ENCODE measurements at places on chromosomes 4 and X.

DNA sequence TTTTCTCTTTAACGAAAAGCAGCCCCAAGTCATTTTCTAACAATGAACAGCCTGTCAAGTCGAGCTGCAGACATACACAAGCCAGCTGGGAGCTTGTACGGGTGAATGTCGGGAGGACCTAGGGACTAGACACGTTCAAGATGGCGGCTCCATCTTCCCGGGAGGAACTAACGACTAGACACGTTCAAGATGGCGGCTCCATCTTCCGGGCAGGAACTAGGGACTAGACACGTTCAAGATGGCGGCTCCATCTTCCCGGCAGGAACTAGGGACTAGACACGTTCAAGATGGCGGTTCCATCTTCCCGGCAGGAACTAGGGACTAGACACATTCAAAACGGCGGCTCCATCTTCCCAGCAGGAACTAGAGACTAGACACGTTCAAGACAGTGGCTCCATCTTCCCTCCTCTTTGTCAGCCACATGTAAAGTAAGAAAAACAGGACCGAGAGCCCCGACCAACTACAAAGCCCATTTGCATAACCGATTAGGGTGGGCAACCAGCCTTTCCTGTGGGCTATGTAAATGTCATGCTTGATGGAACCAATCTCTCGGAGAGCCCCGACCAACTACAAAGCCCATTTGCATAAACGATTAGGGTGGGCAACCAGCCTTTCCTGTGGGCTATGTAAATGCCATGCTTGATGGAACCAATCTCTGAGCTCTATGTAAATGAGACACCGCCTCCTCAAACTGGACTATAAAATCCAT is 175.5 kb downstream of the DHRSX start:
- no peak for DNase-seq

DNA sequence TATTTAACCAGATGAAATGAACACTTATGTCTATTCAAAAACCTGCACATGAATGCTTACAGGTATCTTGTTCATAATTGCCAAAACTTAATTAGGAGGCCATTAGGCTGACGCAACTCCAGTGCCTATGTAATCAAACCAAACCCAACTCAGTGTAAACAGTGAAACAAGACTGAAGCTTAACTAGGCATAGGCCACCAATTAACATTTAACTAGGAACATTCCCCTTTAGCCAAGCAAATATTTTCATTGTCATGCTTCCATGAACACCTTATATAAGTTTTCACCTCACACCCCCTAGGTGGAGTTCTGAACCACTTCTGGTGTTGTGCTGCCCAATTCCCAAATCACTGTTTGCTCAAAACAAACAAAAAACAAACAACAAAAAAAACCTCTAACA is 686.0 kb downstream of the STPG2 start:
- no peak for DNase-seq

- no peak for DNase-seq
Observed at GRCh38 chr4:77434299-77435092, 171.1 kb upstream of the CXCL13 start.

DNA sequence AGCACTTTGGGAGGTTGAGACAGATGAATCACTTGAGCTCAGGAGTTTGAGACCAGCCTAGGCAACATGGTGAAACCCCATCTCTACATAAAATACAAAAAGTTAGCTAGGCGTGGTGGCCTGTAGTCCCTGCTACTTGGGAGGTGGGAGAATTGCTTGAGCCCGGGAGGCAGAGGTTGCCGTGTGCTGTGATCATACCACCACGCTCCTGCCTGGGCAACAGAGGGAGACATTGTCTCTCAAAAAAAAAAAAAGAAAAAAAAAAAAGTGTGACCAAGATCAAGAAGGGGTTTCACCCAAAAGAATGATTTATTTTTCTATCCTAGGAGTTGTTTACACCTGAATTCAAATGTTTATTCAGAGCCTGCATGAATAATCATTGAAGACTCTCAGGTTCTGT is 572.4 kb upstream of the GALNT7 start:
- DNase-seq, result no peak

DNA sequence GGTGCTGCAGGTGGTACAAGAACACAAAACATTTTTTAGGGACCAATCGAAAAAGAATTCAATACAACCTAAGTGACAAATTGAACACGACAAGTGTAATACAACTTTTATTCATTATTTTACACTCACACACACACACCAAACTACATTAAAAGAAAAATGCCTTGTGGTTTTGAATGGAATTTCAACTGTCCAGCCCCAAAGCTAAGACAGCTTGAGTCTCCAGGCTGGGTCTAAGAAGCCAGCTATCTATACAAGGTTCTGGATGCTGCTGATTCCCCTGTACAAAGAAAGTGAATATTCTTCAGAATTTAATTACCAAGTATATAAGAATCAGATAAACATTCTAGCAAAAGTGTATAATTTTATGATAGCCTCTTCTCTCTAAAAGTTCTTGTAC is 118.2 kb downstream of the PPP3CA start:
- DNase-seq, result no peak

DNA sequence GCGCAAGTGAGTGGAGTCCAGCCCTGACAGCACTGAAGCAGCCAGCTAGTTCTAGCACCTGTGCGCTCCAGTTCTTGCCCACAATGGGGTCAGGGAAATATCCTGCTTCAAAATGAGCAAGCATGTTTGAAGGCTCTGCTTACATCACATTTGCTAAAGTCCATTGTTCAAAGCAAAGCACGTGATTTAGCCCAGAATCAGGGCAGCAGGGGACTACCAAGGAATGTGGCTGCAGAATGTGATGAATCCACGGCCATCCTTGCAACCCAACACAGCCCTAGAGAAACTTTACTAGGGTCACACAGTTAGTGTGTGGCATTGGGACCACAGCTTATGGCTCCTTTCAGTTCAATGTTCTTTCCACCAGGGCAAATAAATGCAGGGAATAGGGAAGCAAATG is 47.3 kb upstream of the SMIM31 start:
- DNase-seq, result no peak

- DNase-seq, result no peak
Observed at GRCh38 chr4:7007944-7008343, 35.2 kb upstream of the TADA2B start.

DNA sequence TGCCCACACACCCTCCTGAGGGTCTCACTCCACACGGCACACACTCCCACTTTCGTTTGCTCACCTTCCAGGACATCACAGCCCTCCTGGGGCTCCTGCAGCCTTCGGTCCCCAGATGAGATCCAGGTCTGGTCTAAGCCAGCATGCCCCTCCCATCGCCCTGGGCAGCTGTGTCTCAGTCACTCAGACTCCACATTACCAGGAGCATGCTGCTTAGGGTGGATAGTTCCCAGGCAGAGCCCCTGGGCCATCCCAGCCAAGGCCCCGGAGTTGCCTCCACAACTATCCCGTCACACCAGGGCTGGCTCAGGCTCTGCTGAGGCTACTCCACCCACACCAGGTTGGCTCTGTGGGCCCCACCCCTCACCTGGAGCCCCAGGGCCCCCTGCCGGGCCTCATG is 50.4 kb upstream of the PSAPL1 start:
- DNase-seq, result no peak

DNA sequence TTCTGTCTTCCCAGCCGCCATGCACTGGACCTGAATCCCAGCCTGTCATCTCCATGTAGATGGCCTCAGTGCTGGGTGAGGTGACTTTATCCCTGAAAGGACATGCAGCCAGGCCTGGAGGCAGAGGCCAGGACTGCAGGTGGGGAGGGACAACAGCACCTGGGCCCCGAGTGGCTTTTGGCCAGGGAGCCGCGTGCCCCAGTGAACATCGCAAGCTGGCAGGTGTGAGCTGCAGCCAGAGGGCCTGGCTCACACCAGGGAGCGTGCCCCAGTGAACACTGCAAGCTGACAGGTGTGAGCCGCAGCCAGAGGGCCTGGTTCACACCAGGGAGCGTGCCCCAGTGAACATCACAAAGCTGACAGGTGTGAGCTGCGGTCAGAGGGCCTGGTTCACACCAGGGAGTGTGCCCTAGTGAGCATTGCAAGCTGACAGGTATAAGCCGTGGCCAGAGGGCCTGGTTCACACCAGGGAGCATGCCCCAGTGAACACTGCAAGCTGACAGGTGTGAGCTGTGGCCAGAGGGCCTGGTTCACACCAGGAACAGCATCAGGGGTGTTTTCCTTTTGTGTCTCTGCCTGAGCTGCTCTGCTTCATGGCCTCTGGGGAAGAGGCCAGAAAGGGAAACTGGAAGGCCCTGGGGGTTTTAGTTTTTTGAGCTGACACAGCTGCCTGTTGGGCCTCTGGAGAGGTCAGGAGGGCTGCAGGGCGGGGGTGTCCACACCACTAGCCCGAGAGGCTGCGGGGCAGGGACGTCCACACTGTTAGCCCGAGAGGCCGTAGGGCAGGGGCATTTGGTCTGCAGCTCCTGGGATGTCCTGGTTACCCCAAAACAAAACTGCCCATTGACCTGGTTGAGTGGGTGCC is 22.7 kb upstream of the PSAPL1 start:
- DNase-seq, result no peak

DNA sequence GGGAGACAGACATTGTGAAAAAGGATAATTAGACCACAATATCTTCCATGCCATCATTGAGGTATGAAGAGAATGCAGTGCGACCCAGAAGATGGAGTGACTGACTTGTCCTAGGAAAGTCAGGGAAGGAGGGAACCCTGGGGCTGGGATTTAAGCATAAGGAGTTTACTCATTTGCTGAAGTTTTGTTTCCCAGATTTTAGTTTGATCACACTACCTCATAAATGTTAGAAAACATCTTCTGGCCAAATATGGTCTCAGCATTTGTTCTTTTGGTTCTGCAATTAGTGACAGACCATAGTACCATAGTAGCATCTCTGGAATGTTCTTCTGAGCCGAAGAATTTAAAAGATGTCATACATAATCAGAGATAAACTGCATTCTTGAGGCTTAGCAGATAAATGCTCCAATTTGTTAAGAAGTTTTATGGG is 96.5 kb upstream of the PGRMC2 start:
- DNase-seq, result no peak

DNA sequence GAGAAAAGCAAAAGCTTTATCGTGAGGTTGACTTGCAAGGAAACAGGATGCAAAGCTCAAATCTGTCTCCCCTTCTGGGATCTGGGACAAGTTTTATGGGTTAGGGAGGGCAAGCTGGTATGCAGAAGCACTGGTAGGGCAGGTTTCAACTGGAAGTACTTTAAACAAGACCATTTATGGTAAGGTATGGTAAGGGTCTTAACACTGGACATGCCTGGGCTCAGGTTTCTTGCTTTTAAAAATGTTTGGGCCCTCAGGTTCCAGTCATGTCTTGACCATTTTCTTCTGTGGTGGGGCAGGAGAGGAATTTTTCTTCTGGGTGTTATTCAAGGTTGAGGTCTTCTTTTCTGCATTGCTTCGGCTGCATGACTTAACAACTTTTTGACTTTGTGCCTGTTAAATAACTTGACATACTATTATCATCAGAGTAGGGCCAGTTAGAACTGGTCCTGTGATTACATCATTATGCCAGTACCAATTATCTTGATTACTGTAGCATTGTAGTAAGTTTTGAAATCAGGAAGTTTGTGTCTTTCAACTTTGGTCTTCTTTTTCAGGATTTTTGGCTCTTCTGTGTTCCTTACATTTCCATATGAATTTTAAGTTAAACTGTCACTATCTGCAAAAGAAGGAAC is 33.7 kb downstream of the CD38 start:
- DNase-seq, result no peak

DNA sequence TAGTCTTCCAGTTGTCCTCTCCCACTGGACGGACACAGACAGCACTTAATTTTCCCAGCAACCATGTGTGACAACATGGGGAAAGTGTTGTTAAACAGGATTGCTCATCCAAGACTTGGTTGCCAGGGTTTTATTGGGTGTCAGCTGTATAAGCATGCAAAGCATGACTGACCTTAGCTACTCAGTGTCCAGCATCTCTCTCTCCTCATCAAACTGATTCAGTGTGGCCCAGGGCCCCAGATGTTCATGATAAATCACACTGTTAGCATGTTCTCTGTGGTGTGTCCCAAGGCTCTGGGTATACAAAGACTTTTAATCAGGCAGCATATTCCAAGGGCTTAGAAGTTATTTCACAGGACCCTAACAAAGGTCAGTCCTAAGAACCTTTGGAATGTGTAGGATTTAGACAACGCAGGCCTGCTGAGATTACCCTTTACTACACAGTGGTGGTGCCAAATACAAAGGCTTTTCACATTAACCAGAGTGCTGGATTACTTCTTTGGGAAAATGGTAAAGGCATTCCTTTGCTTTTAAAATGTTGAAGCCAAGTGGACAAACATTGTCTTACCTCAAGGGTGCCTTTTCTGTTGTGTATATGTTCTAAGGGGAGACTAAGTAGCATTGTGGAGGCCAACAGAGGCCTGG is 213.3 kb downstream of the GLUD2 start:
- DNase-seq, result no peak

DNA sequence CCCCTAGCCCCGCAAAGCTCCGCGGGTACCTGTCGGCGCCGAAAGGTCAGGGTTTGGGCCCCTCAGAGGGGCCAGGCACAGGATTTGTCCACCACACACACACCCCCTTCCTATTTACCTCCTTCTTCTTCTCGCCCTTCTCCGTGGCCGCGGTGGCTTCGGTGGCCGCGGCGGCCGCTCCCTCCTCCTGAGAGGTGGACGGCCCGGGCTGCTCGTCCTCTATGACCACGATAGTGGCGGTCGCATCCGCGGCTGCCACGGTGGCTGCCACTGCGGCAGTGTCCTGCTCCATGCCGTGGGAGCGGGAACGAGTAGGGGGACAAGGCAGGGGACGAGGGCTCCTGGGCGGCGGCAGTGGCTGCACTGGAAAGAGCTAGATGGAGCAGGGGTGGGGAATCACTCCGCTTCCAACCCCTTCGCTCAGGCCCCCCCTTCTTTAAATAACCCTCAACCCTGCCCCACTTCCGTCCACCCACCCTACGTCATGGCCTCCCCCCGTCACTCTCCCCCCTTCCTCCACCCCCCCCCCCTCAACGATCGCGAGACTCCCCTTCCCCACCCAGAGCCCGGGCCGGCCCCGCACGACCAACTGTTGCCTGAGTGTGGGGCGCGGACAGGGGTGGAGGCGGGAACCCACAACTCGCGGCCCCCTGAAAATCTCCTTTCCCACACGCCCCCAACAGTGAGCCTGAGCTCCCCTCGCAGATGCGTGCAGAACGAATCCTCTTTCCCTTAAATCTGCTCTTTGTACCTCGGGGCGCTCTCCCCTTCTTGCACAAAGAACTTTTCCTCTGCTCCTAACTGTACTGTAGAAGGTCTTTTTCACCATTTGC is at the start of gene SMARCA1:
TSS of gene SMARCA1 (minus strand) at position 412 of the 833 bp plus-strand sequence. CDS start at position 292, 120 bp downstream.
- no peak for DNase-seq

- DNase-seq, result no peak
Observed at GRCh38 chr4:121690001-121690400, 6.8 kb downstream of the ANXA5 start.

All from stimulated activated CD8-positive, alpha-beta memory T cell treated with anti-CD3 and anti-CD28 coated beads, Interleukin-15, amount 100 ng/mL, for 1 hour (primary cell).